ENCODE measurements at places on chromosomes 2 and 18.

GRCh38 chr2:7661502-7661901, 744.3 kb downstream of the RNF144A start:
- DNase-seq, result no peak

DNA sequence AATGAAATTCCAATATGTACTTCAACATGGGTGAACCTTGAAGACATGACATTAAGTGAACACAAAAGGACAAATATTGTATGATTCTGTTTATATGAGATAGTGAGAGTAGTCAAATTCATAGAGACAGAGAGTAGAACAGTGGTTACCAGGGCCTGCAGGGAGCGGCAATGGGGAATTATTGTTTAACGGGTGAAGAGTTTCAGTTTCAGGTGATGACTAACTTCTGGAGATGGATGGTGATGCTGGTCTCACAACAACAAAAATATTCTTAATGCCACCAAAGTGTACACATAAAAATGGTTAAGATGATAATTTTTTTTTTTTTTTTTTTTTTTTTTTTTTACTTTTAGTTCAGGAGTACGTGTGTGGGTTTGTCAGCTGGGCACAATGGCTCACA, 109.4 kb upstream of the TMEM200C start:
- DNase-seq, result no peak

- no peak for DNase-seq
Observed at GRCh38 chr2:240796543-240797499, 23.2 kb downstream of the KIF1A start.

GRCh38 chr2:239385096-239386000, 15.5 kb downstream of the HDAC4 start:
- no peak for DNase-seq

DNA sequence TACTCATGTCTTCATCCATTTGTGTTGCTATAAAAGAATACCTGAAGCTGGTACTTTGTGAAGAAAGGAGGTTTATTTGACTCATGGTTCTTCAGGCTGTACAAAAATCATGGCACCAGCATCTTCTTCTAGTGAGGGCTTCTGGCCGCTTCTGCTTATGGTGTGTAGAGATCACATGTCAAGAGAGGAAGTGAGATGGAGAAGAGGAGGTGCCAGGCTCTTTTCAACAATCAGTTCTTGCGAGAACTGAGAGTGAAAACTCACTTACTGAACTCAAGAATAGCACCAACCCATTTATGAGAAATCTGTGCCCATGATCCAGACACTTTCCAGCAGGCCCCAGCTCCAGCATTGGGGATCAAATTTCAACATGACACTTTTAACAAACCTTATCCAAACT, 30.0 kb upstream of the BARD1 start:
- DNase-seq, result no peak

DNA sequence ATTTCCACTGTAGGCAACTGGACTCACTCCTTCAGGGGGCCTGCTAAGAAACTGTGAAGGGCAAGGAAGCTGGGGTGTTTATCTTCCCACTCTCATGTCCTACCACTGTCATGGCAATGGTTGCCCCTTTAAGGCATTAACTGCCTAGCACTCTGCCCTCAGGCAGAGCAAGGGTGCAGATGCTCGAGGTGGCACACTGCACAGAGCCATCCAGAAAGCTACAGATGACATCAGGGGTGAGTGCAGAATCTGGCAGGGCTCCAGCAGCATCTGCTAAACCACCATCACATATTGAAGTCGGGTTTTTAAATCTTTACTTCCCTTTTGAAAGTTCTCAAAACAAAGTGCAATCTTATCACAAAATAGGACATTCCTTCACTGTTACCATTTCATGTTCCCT, 75.4 kb downstream of the RAPGEF4 start:
- no peak for DNase-seq

DNA sequence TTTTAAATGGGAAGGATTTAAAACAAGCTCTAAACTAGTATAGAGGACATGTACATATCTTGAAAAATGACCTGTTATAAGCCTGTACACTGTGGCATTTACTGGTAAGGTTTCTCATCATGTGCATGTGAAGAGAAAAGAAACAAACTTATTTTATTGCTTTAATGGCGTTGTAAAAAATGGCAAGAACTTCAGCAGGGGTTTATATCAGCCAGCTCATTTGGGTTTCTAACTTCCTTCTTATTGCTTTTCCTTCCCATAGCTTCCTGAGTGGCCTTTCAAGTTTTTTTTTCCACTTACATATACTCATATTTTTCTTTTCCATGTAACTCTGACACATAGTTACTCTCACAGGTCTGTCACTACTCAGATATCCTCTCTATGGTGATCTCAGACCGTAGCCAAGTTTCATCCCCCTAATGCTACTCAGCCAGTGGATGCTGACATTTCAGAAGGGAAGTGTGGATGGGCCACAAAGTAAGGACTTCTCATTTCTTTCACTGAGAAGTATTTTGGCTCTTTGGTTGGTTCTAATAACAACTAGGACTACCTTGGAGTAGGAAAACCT, 198.2 kb downstream of the PARD3B start:
- no peak for DNase-seq

DNA sequence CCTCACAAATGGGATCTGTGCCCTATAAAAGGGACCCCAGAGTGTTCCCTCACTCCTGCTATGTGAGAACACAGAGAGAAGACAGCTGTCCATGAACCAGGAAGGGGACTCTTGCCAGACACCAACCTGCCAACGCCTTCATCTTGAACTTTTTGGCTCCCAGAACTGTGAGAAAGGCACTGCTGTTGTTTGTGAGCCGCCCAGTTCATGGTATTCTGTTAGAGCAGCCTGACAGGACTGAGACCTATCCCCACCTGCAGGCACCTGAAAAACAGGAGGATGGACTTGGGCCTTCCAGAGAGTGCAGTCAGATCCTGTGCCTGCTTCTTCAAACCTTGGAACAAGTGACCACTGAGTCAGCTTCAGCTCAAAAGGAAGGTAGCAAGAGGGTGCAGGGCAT, 51.4 kb downstream of the CRACDL start:
- DNase-seq, result no peak

DNA sequence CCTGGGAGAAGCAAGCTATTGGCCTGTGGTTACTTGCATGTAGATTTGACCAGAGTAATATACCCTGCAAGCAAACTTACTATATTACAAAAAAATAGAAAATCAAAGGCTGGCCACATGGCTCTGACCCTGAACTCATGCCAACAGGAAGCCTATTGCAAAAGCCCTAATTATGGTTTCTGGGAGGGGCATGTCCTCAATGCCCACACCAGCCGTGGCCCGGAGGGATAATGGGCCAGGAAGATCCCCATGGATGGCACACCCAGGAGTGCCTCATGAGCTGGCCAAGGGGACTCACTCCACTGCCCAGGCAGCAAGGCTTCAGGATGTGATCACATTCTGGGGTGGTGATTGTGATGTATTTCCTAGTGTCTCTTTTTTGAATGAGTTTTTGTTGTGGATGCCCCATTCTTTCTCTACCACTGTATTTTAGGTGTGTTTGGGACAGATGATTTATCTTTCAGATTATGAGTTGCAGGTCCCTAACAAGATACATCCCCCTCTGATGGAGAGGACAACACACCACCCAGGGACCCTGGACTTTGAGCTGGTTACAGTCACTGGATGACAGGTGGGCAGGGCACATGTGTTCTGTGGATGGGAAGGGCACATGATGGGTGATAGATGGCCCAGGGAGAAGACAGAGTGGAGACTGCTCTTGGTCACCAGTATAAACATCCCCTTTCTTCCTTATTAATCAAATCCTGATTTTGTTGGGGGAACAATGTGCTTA, 18.7 kb upstream of the TFCP2L1 start:
- DNase-seq, result no peak

DNA sequence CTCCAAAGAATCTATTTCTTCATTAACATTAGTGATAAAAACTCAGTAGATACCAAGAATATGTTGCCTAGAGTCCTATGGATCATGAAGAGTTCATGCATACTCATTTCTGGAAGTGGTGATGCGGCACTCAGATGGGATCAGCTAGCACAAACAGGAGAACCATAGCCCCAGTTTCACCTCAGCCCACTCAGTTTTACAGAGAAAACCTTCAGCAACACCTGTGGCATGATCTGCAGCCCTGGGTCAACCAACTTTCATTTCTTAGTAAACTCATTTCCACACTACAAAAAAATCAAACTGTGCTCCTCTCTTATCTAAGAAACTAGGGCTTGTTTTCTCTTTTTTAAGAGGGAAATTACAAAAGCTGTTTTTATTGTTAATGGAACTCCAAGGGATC, 569.4 kb downstream of the CCDC85A start:
- DNase-seq, result no peak

- peak; percentile 48 for DNase-seq
Observed at GRCh38 chr18:32049393-32050171, 31.0 kb downstream of the RNF125 start.

DNA sequence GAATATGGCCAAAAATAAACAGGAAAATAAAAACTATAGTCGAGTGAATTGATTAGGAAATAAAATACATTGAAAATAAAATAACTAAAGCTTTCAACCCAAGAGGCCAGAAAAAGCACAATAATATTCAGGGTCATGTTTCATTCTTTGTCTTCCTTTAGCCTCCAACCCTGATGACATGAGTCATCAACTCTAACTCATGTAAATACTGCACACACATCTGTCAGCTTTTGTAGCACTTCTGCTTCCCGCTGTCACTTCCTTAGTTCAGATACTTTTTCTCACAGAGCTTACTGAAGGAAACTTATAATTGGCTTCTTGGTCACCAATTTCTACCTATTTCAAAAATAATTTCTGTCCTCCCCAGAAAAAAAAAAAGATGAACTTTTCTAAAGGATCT, 112.8 kb downstream of the UPP2 start:
- DNase-seq, result no peak

GRCh38 chr2:59947209-59947608, 606.2 kb downstream of the BCL11A start:
- no peak for DNase-seq

Data from central memory CD4-positive, alpha-beta T cell (primary cell).